G401 (cell line): ENCODE measurements at places on chromosomes 4 and X. TPM values are rescaled to one million over a fixed set of nuclear protein-coding genes. Genes with fewer than 3 reads are reported as not detected.

GRCh38 chr4:158003212-158003611 lies 169.6 kb downstream of the GASK1B start:
- no peak for DNase-seq

- DNase-seq: no peak
These were observed 24.3 kb downstream of the CPLX1 start for GRCh38 chr4:801436-802124.

DNA sequence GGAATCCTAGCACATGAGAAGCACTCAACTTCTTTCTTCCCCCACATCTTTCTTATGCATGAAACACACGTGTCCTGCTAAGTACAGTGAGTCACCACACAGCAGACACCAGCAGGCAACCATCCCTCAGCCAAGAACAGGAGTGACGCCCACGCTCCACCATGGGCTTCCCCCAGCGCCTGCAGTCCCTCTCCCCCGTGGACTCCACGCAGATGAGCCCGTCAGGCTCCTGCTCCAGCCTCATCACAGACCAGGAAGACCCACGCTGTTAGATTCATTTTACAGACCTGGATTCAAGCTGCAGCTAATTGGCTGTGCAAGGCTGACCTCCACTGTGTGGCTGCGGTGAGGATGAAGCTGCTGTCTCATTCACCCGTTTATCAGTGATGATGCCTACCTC lies 16.7 kb downstream of the HMX1 start:
- DNase-seq: no peak

DNA sequence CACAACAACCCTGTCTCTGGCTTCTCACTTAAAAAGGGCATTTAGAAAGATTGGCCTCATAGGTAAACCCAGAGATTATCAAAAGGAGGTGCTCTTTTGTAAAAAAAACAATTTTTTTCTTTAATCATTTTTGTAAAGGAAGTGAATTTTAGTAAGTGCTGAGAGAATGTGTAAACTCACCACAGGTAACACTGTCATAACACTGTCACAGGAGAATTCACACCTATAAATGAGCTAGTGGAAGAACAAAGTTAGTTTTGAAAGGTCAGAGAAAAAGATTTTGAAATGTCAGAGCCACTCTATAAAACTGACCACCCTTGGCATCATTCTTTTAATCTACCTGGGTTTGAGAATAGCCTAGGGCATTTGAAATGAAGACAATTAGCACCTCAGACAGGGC lies 3.3 kb upstream of the SH2D1A start:
- no peak for DNase-seq

Gene SPON2
- 3.2 TPM in 1 of 2 replicates, not detected in the other for total RNA-seq

- DNase-seq: no peak
These were observed 213.4 kb upstream of the LNX1 start for GRCh38 chr4:53804719-53805118.
